ENCODE measurements at places on chromosomes 2 and 18.

- DNase-seq: no peak
Measured at GRCh38 chr2:17600556-17601204, 60.2 kb downstream of the VSNL1 start.

DNA sequence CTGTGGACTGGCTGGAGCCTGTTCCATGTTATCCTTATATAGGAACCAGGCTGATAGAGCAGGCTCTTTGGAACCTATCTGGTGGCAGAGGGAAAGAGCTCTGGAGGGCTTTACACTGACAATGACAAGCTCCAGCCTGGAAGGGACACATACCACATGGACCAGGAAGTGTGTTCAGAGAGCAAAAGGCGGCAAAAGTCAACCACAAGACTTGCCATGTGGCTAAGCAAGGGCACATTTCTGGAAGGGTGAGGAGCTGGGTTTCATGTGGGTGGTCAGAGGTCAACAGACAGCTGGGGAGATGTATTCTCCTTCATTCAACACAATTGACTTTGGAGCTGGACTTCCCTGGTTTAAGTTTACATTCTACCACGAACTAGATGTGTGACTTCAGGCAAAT, 325.2 kb downstream of the DYSF start:
- DNase-seq: no peak

DNA sequence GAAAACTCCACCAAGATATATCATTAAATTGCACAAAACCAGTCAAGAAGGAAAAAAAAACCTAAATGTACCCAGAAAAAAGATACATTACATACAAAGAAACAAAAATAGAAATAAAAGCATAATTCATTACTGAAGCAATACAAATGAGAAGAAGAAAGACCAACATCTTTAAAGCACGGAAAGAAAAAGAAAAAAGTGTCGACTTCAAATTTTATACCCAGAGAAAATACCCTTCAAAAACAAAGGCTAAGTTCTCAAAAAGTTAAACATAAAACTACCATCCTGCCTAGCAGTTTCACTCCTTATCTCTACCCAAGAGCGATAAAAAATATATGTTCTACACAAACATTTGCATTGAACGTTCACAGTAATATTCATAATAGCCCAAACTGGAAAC, 82.0 kb downstream of the ATAD2B start:
- DNase-seq: no peak

- DNase-seq: no peak
Measured at GRCh38 chr2:14081521-14081920, 551.0 kb upstream of the LRATD1 start.

GRCh38 chr2:15040429-15041084, 408.0 kb downstream of the LRATD1 start:
- no peak for DNase-seq

DNA sequence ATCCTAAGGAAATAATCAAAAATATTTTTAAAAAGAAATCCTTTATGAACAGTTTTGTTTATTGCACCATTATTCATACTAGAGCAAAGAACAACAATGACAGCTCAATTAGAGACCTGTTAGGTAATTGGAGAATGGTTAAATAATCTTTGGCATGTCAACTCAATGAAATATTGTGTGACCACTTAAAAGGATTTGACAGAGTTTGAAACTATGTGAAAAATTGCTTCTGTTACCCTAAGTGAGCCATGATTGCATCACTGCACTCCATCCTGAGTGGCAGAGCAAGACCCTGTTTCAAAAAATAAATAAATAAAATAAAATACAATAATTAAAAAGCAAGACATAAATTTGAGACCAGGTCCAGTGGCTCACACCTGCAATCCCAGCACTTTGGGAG, 66.1 kb upstream of the ATP8B1 start:
- no peak for DNase-seq

- no peak for DNase-seq
Measured at GRCh38 chr2:104660991-104661390, 192.9 kb upstream of the POU3F3 start.

- DNase-seq: no peak
Measured at GRCh38 chr18:30971338-30971956, 71.1 kb downstream of the DSC3 start.

- DNase-seq: no peak
Measured at GRCh38 chr18:72342933-72343332, 201.2 kb downstream of the CBLN2 start.

GRCh38 chr2:67945940-67946339, 116.9 kb downstream of the C1D start:
- peak; percentile 39 for DNase-seq

DNA sequence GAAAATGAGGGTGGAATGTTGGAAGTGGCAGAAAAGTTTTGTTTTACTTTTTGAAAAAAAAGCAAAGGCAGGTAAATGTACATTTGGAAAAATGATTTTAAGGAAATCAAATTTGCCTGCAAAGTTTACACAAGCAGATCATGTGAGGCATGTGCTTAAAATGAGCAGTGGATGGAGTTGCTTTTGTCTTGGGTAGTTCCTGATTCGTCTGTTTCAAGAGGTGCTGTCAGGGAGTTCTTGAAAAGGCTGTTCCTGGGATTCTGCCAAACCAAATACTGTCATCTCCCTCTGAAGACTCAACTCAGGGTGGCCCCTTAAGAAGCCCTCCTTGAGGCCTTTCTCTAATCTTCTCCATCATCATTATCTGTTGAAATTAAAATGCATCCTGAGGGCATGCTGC, 59.0 kb downstream of the TACR1 start:
- DNase-seq: no peak

DNA sequence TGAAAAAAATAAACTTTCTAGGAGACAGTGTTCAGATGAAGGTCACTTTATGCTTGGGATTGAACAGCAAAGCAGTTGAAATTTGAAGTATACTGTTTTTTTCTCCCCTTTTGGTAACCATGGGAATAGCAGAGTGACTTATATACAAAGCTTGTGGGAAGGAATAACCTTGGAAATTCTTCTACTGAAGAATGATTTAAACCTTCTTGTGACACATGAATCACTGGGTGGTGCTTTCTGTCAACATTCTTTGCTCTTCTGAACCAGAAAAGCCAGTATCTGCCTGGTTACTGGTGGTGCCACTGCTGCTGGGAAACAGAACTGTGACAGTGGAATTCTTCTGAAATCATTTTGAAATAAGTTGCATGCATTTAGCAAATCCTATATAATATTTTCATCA, 39.4 kb upstream of the RND3 start:
- peak; percentile 30 for DNase-seq

- DNase-seq: no peak
Measured at GRCh38 chr2:38218591-38218991, 142.6 kb upstream of the CYP1B1 start.

DNA sequence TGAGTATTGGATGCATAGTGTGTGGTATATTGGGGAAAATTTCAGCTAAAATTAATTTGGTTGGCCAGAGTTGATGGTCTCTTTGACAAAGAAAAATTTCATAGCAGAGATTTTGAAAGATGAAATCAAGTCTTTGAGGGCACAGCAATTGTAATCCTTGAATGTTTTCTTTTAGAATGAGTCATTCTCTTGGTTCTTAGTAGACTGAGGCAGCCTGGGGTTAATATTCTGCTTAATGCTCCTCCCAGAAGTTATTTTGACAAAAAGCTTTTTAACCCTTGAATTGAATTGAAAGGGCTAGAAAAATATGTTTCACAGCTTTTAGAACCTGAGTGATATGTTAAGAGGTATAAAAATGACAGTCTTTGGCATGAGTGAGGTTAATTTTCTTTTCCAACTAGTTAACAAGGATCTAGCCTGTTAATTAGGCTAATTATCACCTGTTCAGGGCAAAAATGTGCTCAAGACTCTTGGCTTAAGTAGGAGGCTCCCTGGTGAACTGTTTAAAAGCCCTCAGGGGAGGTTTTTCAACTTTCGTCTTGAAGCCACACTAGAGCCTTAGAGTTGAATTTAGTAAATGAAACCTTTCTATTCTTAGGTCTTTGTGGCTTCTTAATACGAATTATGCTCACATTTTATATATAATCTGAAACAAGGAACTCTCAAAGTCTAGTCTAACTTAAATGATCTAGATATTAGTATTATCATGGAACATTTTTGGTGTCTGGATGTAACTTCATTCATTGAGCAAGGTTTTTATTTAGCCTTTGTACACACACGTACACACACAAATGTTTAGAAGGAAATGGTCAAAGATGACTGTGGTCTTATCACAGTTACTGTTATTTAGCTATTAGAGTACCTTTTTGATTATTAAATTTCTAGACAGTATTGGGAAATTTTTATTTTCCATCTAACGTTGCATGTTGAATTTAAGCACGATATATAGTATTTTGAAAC, 272.5 kb downstream of the ZNF407 start:
- DNase-seq: no peak

DNA sequence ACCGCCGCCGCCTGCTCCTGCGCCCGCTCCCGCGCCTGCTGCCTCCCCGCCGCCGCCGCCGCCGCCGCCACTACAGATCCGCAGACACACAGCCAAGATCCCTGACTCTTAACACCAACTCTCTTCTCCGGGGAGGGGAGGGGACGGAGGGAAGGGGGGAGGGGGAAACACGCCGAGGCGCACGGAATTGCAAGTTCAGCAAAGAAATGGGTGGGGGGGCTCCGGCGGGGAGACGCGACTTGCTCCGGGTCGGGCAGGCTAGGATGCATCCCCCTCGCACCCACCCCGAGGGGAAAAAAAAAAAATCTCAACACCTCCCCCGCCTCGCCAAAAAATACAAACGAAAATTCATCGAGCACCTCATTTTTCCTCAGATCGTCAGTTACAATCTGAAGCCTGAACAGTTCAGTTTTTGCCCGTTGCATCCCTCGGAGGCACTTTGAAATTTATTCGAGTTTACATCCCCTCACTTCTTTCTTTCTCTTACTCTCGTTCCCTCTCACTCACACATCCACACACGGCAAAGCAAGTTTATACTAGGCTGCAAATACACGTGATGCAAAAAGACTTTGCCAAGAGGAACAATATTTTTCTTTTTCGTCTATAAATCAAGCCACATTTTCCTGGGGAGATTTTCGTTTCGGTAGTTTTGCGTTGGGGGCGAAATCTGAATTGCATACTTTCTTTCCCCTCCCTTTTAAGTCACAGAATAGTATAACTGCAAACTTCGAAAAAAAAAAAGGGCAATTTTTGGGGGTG, at the start of gene TCF4:
TSS of gene TCF4 (minus strand) at position 82 of the 759 bp plus-strand sequence. CDS start 1,076 bp downstream, outside the sequence.
- DNase-seq: no peak

- no peak for DNase-seq
Measured at GRCh38 chr2:20589975-20590703, 60.8 kb downstream of the HS1BP3 start.

DNA sequence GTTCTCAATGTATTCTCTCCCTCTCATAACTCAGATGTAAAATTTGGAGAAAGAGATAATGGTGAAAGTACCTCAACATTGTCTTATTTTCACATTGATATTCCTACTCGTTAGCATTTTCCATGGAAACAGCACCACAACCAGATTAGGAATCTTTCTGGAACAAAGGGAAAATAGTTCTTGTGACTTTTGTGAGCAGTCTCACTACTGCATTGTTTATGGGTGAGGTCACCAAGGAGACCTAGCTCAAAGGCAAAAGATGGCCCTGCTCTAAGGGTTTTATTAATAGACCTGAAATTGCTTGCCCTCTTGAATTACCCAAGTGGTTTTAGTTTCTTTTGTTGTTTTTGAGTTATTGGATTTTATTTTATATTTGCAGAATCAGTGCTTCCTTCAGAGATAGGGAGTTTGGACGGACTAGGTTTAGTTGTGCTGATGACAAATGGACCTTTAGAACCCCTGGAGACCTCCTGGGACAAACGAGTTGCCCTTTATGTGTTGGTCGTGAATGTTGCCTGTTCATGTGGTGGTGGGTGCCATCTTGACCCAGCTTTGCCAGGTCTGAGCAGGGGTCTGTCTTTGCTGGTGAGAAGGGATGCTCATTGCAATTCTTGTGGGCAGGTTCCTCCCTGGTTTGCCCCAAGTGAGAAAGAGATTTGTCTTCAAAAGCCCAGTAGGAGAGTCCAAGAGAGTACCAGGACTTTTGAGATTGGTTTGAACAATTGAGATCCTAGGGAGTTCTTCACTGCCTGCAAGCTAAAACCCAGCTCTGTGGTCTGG, 58.1 kb downstream of the INPP4A start:
- peak; percentile 66 for DNase-seq

- DNase-seq: no peak
Measured at GRCh38 chr2:101114815-101115214, 36.4 kb downstream of the TBC1D8 start.

GRCh38 chr2:196181484-196181883, 10.1 kb upstream of the STK17B start:
- DNase-seq: no peak

- DNase-seq: no peak
Measured at GRCh38 chr2:24893934-24894333, 26.1 kb downstream of the ADCY3 start.

DNA sequence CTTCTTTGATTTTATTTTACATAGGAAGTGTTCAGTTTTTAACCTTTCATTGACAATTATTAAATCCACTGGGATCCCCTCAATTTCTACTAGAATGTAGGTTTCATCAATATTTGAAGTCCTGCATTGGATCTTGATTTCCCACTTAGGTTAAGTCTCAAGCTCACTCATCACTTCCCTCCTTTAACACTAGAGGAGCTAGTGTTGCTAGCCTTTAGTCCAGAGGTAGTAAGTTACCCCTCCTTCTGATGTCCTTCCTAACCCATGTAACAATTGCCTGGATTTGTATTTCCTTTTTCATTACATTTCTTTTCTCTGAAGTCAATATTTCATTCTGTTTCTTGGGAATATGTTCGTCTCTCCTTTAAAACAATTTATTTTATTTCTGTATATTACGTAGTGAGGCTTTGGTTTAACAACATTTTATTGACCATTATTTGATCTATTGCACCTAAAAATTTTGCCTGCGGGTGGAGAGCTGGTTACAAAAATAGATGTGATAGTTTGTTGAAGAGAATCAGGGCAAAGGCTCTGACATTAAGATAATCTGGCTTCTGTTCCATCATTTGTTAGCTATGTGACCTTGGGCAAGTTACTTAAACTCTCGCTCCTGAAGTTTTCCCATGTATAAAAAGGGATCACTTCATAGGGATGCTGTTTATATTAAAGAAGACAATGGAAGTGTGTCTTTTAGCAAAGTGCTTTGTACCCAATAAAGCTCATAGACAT, 833.0 kb downstream of the SLC4A3 start:
- no peak for DNase-seq

DNA sequence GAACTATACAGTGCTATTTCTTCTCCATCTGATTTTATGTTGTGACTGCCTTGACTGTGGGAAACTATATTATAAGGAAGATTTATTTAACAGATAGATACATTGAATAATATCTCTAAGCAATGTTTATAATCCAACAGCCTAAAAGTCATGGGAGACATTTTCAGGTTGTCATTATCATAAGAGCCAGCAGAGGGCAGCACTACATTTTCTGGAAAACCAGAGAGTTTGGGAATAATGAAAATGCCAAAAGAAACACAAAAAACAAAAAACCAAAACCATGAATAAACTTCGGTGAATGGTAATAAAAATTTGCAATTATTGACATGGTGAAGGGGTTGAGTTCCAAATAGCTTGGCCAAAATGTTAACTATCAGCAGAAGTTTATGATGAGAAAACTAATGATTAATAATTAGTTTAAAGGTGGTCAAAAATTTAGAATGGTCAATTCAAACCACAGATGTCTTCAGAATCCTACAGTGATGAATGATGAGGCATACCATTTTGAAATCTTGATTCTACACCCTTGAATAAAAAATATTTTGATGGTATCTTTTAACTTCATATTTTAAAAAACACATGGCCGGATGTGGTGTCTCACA, 4.7 kb downstream of the EEF1B2 start:
- no peak for DNase-seq

- no peak for DNase-seq
Measured at GRCh38 chr2:226414335-226414734, 385.3 kb downstream of the IRS1 start.
